Endothelial cell of umbilical vein (primary cell): ENCODE measurements at places on chromosomes 4 and X.
A peak's percentile ranks its signal among the peaks of the same experiment; 100 is the strongest.

DNA sequence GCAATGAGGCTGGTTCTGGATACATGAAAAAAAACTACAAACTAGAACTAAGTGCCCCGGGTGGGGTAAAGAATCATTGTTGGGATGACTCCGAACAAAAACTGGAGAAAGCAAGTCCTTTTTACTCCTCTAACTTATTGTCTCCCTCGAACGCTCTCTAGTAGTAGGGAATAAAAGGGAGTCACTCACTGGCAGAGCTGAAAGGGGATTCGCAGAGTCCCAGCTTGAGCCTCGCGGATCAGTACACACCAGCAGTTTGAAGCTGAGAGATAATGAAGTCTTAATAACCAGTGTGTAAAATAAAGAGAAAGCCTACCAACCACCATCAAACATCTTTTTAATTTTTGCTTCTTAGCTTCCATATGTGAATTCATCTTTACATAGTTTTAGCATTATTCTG, 521.9 kb upstream of the ARX start:
- no peak for DNase-seq

DNA sequence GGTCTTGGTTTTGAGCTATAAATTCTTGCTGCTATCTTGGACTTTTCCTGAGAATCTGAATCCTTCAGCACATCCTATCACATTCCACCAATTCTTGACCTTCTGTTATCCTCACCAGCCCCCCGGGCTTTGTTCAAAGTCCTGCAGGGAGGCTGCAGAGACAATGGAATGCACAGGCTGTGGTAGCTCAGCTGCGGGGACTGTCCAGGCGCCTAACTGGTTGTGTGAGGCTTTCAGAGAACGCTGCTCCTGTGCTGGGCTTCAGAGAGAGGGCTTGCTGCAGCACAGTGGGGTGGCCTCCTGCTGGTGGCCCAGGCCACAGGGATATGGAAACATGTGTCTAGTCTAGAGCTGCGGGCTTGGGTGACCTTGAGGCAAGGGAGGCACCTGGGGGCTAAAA, 196.3 kb upstream of the GATB start:
- no peak for DNase-seq

DNA sequence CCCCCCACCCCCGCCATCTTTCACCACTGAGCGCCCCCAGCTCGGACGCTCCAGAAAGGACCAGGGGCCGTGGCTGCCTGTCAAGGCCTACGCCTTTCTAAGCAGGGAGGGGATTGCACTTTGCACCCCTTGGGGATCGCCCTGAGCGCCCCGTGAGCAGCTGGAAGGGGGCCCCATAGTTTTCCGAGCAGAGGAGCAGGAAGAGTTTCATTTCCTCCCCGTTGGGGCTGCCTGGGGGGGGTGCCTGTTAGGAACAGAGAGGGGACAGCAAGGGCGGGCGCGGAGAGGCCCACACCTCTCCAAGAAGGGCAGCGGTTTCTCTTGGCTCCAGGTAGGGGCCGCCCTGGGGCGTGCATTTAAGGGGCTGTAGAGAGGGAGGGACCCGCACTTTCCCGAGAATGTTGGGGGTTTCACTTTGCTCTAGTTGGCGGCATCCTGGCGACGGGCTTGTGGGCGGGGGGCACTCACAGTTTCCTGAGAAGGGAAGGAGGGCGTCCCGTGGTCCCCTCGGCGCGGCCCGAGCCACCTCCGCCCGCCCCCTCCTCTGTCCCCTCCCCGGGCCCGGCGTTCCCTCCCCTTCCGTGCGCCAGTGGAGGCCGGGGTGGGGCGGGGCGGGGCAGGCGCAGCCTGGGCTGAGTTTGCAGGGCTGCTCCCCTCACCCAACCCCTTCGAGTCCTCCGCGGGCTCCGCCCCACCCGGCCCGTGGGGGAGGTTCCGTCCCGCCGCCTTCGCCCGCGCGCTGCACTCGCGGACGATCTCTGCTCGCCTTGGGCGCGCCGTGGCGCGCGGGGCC, 82.3 kb upstream of the CD99 start:
- DNase-seq: peak; percentile 82

DNA sequence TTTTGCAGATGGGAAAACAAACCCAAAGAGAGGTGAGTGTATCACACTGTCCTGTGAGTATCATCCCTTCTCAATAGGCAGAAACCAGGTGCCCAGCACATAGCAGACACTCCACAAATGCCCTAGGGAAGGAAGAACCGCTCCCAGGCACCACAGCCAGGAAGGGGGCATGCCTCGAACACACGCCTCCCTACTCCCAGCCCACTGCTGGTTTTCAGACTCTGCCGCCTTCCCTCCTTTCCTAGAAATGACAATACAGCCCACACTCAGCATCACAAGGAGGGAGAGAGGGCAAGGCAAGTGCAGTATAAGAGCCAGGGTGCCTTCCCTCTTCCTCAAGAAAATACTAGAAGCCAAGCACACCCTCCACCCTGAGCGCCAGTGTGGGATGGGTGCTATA, 16.2 kb downstream of the JAKMIP1 start:
- no peak for DNase-seq

- DNase-seq: no peak
Measured at GRCh38 chrX:129695937-129696336, 41.2 kb upstream of the APLN start.

GRCh38 chr4:138035781-138036258, 206.3 kb downstream of the SLC7A11 start:
- peak; percentile 80 for DNase-seq

DNA sequence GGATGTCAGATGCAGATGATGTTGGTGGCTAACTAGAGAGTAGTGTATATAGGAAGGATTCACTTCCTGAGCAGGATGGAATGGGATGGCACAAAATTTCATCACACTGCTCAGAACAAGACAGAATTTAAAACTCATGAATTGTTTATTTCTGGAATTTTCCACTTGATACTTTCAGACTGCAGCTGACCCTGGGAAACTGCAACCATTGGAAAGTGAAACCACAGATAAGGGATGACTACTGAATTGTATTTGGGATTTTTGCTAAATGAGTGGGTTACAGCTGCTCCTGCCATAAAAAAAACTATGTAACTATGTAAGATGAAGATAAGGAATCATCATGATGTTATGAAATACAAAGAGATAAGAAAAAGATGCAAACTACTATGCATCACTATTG, 51.4 kb downstream of the NPY5R start:
- DNase-seq: no peak

DNA sequence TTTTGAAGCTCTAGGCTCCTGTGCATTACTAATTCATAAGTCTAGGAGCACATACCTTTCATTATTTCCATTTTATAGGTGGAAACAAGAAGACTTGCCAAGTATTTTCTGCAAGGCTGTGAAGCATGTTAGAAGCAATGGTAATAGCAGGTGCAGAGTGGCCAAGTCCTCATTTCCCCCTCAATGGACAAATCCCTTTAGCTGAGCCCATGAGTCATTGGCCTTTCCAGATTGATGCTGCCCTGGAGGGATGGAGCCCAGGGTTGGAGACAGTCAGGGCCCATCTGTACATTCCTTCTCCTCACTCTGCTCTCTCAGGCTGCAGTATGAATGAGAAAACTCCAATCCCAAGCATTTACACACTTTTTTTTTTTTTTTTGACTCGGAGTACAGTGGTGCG, 6.6 kb downstream of the MGST2 start:
- no peak for DNase-seq

DNA sequence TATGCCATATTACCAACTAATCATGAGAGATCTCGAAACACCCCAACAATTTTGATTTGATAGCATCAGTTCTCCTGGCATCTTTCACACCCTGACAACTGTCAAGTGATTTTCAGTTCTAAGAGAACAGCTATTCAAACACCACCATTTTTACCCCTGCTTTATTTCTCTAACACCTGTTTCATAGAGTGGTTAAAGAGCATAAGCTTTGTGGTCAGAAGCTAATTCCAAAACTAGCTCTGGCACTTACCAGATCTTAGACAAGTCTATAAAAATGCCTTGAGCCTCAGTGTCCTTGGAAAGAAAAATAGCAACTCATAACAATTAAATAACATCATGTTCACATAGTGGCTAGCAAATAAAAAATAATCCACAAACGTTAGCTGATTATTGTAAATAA, 17.9 kb downstream of the PPA2 start:
- DNase-seq: no peak

DNA sequence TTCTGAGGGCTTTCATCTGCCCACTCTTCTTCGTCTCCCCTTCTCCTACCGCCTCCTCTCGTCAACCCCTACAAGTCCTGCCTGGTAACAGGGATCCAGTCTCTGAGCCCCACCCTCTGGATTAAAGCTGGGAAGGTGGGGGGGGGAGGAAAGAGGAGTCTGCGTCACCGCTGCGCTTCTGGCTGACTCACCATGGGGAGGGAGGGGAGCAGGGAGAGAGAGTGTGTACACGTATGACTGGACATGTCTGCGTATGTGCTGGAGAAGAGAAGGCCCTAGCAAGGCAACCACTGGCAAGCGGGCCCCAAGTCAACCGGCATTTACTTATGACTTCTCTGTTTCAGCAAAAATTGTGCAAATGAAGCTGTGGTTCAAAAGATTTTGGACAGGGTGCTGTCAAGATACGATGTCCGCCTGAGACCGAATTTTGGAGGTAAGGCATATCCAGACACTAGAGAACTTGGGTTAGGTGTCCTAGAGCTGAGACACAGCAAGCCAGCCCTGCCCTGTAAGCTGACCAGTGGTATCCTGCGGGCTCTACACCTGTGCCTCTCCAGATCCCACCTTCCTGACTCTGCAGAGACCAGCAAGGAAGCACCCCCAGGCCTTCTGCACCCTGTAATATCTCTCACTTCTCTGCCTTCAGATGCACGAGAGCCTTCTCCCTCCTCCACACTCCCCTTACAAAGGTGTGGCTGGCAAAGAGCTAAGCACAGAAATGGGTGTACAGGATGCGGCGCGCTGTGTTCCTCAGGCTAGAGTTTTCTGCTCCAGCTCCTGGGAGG, 2.5 kb downstream of the GABRQ start:
- DNase-seq: no peak

DNA sequence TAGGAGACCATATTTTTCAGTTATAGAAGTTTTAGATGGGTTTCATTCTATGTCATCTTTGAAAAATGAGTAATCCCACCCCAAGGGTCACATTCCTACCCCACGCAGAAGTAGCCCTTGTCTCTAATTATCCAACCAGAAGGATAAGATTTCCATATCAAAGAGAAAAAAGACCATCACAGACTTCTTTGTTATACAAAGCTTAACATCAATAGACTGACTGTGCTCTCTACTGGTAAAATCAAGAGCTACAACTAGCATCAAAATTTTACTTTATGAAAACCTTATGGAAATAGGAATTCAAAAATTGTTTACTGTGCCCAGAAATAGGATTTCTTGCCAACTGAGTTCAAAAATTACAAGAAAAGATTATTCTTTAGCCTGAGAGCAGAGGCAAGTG, 24.9 kb downstream of the TNMD start:
- peak; percentile 2 for DNase-seq

DNA sequence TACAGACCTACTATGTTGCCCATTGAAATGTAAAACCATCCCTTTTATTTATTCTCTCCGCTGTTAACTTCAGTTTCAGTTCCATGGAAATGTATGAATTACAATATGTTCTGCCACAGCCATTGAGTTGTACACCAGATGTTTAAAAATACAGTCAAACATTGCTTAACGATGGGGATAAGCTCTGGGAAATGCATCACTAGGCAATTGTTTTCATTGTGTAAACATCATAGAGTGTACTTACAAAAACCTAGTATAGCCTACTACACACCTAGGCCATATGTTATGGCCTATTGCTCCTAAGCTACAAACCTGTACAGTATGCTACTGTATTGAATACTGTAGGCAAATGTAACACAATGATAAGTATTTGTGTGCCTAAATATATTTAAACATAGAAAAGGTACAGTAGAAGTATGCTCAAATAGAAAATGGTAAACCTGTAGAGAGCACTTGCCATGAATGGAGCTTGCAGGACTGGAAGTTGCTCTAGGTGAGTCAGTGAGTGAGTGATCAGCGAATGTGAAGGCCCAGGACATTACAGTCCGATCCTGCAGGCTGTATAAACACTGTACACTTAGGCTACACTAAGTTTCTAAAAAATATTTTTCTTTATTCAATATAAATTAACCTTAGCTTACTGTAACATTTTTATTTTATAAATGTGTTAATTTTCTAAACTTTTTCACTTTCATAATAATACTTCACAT, 2.7 kb upstream of the PF4V1 start:
- no peak for DNase-seq

- no peak for DNase-seq
Measured at GRCh38 chr4:146646593-146647325, 8.1 kb downstream of the POU4F2 start.

DNA sequence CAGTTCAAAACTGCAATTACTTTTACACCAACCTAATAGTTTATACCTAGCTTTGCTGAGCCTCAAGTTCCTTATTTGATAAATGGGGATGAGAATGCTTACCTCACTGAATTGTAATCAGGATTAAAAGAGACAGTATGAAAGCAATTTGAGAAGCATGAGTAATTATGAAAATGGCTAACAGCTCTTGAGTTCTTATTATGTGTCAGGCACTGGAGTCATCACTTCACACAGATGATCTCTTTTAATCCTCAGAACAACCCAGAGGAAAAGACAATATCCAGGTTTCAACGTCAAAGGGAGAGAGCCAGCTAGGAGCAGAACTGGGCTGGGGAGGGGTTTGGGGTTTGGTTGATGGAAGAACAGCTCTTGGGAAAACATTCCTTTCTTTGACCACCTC, 221.0 kb upstream of the NWD2 start:
- DNase-seq: no peak

- no peak for DNase-seq
Measured at GRCh38 chr4:86482306-86483172, 111.6 kb upstream of the PTPN13 start.
